ENCODE measurements at places on chromosomes 13 and 19. TPM values are rescaled to one million over a fixed set of nuclear protein-coding genes. Genes with fewer than 3 reads are reported as not detected.

SOX21 gene
- 0.41 TPM for total RNA-seq

ZNF726 gene
- 9.3 TPM for total RNA-seq

ZNF221 gene
- total RNA-seq, result 8.8 TPM

TNNT1 gene
- total RNA-seq, result 338 TPM

POGLUT2 gene
- 24.6 TPM for total RNA-seq

KLF2 gene
- total RNA-seq, result 14.2 TPM

TRPM4 gene
- total RNA-seq, result 28.2 TPM

LPAR2 gene
- total RNA-seq, result 3.3 TPM

IGFL2 gene
- 0.82 TPM for total RNA-seq

PSG11 gene
- not detected for total RNA-seq

Measured in tongue (tissue), 3 donors.